LHCN-M2 (cell line): ENCODE measurements at places on chromosomes 1 and 21. TPM values are rescaled to one million over a fixed set of nuclear protein-coding genes. Genes with fewer than 3 reads are reported as not detected.
A peak's percentile ranks its signal among the peaks of the same experiment; 100 is the strongest.

- no peak for DNase-seq
These were observed 136.9 kb downstream of the BARHL2 start for GRCh38 chr1:90580176-90580575.

Gene ACKR1
- total RNA-seq = not detected in 2 replicates

Gene CORT
- total RNA-seq = not detected in 2 replicates

DNA sequence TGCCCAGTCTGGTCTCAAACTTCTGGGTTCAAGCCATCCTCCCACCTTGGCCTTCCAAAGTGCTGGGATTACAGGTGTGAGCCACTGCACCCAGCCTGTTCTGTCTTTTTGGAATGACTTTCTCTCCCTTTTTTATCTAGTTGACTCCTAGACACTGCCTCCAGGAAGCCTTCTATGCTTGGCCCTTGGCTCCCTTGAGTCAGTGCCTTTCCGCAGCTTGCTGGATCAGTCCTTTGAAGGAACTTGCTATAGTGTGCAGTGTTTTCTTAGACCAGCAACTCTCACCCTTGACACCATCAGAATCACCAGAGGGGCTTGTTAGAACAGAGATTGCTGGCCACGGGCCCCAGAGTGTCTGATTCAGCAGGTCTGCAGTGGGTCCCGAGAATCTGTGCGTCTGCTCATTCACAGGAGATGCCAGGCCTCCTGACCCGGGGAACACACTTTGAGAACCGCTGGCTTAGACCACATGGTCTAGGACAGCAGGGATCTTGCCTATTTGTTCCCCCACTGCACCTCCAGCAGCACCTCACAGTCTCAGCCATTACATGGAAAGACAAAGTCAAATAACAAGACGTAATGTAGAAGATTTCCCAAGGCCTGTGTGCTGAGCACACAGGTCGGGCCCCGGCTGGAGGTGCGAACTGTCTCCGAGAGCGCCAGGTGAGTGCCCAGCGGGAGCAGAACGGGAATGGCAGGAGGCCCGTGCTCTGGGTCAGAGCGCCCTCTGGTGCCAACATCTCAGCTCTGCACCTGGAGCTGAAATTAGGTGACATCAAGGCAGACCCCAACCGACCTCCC lies 27.4 kb upstream of the CTPS1 start:
- peak; percentile 35 for DNase-seq

Gene IL20
- not detected in 2 replicates for total RNA-seq

Gene GPATCH3
- 5.6 and 5.9 TPM in 2 replicates for total RNA-seq

Gene TEDDM1
- total RNA-seq = not detected in 2 replicates

Gene PTPRC
- total RNA-seq = 0.23 and 1.2 TPM in 2 replicates

DNA sequence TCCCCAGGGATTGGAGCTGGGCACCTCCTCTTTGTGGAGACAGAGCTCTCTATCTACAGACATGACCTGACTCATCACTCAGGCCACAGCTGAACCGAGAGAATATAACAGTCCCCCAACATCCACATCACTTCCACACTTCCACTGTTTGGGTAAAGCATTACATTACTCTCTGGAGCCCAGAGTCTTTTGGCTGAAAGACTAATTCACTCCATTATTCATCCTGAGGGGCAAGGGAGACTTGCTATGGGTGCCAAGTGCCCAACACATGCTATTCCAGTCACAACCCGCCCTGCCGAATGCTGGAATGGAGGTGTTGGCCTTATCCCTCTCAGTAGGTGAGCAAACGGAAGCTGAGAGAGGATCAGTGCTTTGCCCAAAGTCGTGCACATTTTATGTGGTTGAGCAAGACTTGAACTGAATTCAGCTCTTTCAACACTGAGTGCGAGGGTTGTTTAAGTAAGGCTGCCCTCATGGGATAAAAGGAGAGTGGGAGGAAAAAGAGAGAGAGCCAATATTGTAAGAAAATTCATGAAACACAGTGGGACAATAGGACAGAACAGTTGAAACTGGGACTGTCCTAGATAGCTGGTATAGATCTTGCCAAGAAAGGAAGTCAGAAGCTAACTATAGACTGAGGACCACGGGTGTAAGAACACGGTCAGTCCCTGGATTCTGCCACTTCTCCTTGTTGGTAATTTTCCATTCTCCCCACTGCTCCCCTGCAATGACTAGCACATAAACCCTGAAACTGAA lies 13.5 kb upstream of the CHI3L1 start:
- DNase-seq = peak; percentile 85

GRCh38 chr1:228464487-228464983 lies 22.6 kb upstream of the RNF187 start:
- DNase-seq = no peak

GRCh38 chr1:10564063-10564462 lies 89.3 kb downstream of the PEX14 start:
- no peak for DNase-seq

GRCh38 chr21:32237021-32237420 lies 41.8 kb downstream of the MIS18A start:
- DNase-seq = no peak

GRCh38 chr1:230972855-230973271 lies 5.8 kb downstream of the TTC13 start:
- DNase-seq = no peak

Gene DDR2
- 55.3 and 73.1 TPM in 2 replicates for total RNA-seq

Gene TMEM52
- 0.52 and 0.64 TPM in 2 replicates for total RNA-seq
